ENCODE measurements at places on chromosomes 3 and 15. TPM values are rescaled to one million over a fixed set of nuclear protein-coding genes. Genes with fewer than 3 reads are reported as not detected.

DNA sequence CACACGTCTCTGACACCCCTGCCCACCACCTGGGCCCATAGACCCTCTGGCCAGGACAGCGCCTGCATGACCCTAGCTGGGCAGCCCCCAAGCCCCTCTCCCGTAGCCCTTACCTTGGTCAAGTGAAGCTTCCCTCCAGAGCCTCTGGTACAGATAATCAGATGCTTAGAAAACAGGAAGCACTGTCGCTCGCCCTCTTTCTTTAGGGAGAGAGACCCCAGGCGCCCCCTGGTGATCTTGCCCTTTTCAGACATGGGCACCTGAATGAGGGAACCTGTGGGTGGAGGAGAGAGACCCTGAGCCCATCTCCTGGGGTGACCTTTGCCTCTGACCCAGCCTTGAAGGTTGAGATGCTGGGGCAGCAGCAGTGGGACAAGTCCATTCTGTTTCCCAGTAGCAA, 65.4 kb downstream of the RASGRF1 start:
- no peaks in the 10 kb centered on the region for H3K27me3 ChIP-seq
- no peaks in the 10 kb centered on the region for H3K4me1 ChIP-seq
- no peak overlapping the region for H3K27ac ChIP-seq
- H3K36me3 ChIP-seq, result peaks cover 12% of the 10 kb centered on the region
- DNase-seq, result no peak

DNA sequence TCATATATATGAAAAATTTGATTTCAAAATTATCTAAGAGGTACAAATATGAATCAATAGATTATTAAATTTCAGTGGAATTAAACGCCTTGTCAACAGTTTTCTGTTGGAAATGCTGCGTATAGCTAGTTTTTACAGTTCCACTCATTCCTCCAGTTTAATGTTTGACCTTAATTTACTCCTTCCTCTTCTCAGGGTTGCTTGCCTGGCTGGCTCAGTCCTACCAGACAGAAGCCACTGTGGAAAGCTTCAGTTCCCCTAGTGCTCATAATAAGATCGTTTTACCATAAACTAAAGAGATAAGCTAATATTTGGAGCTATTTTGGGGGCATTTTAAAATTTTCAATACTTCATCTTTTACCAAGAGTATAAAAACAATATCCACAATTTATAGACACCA, 22.8 kb downstream of the EMC7 start:
- H3K36me3 ChIP-seq, result peaks cover 4% of the 10 kb centered on the region
- no peaks in the 10 kb centered on the region for H3K27me3 ChIP-seq
- DNase-seq, result no peak
- no peaks in the 10 kb centered on the region for H3K4me1 ChIP-seq

GRCh38 chr3:2920103-2920502, 190.1 kb downstream of the IL5RA start:
- no peak overlapping the region for H3K4me3 ChIP-seq
- DNase-seq, result no peak
- peaks cover 8% of the 10 kb centered on the region for H3K36me3 ChIP-seq

GRCh38 chr15:58369261-58369701, 62.5 kb upstream of the LIPC start:
- H3K4me1 ChIP-seq, result no peaks in the 10 kb centered on the region
- no peaks in the 10 kb centered on the region for H3K27me3 ChIP-seq
- H3K27ac ChIP-seq, result no peak overlapping the region
- peaks cover 15% of the 10 kb centered on the region for H3K36me3 ChIP-seq
- no peak overlapping the region for H3K4me3 ChIP-seq

GRCh38 chr15:90829942-90830440, 38.4 kb upstream of the FURIN start:
- no peak overlapping the region for H3K27ac ChIP-seq
- H3K4me3 ChIP-seq, result no peak overlapping the region

CLDN16 gene
- not detected for total RNA-seq

AMIGO3 gene
- 3.0 TPM for total RNA-seq

- H3K36me3 ChIP-seq, result no peaks in the 10 kb centered on the region
- no peak for DNase-seq
- H3K4me3 ChIP-seq, result no peak overlapping the region
- H3K4me1 ChIP-seq, result no peaks in the 10 kb centered on the region
- no peak overlapping the region for H3K27ac ChIP-seq
- H3K27me3 ChIP-seq, result no peaks in the 10 kb centered on the region
These were observed 33.0 kb upstream of the ARL14 start for GRCh38 chr3:160643994-160644393.

WDR93 gene
- total RNA-seq, result not detected

- H3K4me1 ChIP-seq, result peaks cover 40% of the 10 kb centered on the region
- peak overlapping the region; percentile 42 for H3K27ac ChIP-seq
- H3K36me3 ChIP-seq, result 0 out of 2 replicates have a peak, but pooled peaks cover 3% of the 10 kb centered on the region
- DNase-seq, result no peak
- H3K4me3 ChIP-seq, result peak overlapping the region; percentile 68
These were observed 4.2 kb downstream of the IL17RD start for GRCh38 chr3:57160765-57161538.

DNA sequence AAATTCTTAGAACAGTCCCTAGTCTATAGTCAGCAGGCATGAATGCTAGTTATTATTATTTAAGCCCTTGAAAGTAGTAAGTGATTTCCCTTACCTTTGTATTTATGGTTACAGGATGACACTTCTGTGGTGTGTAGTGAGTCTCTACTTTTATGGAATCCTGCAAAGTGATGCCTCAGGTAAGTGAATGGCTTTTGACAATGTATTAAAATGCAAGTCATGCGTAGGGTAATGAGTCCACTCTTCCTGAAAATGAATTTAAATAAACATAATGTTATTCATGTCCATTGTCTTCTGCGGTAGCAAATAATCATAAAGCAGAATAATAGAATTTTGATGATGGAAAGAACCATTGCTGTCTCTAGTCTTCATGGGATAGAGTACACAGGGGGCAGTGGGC, 50.3 kb downstream of the IL1RAP start:
- H3K4me3 ChIP-seq, result no peak overlapping the region
- H3K36me3 ChIP-seq, result peaks cover 2% of the 10 kb centered on the region
- no peak overlapping the region for H3K27ac ChIP-seq
- H3K27me3 ChIP-seq, result no peaks in the 10 kb centered on the region

LRRC31 gene
- total RNA-seq, result not detected

DNA sequence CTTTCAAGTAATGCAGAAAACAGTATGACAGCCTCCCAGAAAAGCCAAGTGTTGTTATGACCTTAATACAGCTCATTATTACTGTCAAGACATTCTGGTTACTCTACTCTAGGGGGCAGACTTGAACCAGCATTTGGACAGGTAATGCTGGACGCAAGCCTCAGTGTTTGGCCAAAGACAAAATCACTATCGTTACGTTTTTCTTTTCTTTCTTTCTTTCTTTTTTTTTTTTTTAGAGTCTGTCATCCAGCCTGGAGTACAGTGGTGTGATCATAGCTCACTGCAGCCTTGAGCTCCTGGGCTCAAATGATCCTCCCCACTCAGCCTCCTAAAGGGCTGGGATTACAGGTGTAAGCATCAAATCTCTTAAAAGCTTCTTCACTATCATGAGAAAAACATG, 29.4 kb upstream of the TMEM45A start:
- no peak for DNase-seq
- H3K4me3 ChIP-seq, result no peak overlapping the region
- peaks cover 24% of the 10 kb centered on the region for H3K36me3 ChIP-seq
- no peak overlapping the region for H3K27ac ChIP-seq
- no peaks in the 10 kb centered on the region for H3K27me3 ChIP-seq

ALDH1L1 gene
- 0.90 TPM for total RNA-seq

DNA sequence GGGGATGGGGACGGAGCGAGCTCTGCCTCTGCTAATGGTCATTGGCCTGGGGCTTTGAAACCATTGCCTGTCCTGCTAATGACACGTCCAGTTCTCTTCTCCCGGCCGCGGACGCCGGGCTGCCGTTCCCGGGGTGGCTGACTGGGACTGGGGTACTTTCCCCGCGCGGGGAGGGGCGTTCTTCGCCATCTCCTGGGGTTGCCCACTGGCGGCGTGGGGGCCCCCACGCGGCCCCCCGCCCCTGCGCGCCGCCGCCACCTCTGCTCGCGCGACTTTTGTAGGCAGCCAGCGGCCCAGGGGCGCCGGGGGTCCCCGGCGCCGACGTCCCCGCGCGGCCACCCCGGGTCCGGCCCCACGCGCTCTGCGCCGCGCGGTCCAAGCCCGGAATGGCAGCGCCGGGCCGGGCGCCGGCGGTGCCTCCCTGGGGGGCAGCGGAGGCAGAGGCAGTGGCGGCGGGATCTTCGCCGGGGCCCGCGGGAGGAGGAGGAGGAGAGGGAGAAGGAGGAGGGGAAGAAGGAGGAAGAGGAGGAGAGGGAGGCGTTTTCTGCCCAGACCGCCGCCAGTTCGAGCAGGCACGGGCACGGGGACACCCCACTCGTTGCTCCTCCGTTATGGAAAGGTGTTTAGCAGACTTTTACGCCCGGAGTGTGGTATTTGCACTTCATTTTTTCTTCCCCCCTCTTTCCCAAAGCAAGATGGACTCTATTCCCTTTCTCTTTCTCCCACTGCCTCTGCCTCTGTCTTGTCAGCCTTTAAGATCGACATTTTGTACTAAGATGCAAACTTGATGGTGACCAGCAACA, 2.3 kb downstream of the BBX start:
- peak; percentile 51 for DNase-seq
- peak overlapping the region; percentile 94 for H3K4me3 ChIP-seq
- peaks cover 13% of the 10 kb centered on the region for H3K36me3 ChIP-seq
- H3K27me3 ChIP-seq, result no peaks in the 10 kb centered on the region

RLBP1 gene
- total RNA-seq, result not detected

DNA sequence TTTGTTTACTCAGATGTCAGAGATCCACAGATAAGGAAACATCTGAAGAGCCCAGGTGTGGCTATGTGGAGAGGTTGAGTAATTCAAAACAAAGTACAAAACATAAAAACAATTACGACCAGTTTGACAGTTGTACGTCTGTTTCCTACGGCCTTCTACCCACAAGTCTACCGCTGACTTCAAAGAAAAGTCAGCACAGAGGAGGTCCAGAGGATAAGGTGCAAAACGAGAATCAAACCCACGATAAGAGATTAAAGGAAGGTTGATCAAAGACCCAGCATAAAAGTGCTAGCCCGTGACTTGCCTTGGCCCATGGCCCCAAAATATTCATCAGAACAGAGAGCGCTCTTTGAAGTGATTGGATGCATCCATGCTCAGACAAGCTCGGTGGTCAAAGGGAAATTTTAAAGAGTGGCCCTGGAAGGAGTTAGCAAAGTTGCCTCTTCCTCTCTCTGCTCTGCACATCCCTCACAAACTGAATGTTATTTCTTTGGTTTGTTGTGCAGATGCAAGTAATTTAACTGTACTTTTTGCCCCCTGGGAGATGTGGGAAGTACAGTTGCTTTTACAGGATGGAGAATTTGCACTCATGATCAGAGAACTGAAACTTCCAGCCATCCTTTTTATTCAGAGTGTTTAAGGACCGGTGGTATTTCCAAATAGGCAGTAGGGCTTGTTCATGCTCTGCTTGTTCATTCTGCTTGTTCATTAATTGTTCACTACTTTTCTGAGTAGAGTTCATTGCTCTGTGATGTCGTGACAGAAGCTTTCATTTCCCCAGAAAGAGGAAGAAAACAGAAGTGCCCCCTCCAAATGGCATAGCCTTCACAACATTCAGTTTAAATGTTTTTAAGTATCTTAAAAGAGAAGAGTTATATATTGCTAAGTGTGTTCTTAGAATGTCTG, 31.1 kb downstream of the MME start:
- no peaks in the 10 kb centered on the region for H3K4me1 ChIP-seq
- no peak for DNase-seq
- H3K4me3 ChIP-seq, result no peak overlapping the region

DNA sequence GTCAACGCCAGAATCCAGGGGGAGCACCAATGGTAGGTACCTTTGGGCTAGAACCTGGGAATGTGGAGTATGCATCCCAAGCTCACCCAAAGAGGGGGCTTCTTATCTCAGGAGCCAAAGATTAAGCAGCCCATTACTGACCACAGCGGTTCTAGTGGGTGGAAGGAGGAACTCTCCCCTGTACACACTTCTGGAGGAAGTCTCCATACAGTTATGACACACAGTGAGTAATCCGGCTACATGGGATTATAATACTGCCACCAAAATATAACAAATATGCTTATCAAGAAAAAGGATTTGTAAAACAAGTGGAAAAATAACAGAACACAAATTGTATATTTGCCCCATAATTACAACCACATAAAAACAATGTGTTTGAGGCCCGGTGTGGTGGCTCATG, 8.4 kb downstream of the MYO1E start:
- DNase-seq, result no peak
- no peak overlapping the region for H3K27ac ChIP-seq
- no peak overlapping the region for H3K4me3 ChIP-seq
- no peaks in the 10 kb centered on the region for H3K27me3 ChIP-seq

DNA sequence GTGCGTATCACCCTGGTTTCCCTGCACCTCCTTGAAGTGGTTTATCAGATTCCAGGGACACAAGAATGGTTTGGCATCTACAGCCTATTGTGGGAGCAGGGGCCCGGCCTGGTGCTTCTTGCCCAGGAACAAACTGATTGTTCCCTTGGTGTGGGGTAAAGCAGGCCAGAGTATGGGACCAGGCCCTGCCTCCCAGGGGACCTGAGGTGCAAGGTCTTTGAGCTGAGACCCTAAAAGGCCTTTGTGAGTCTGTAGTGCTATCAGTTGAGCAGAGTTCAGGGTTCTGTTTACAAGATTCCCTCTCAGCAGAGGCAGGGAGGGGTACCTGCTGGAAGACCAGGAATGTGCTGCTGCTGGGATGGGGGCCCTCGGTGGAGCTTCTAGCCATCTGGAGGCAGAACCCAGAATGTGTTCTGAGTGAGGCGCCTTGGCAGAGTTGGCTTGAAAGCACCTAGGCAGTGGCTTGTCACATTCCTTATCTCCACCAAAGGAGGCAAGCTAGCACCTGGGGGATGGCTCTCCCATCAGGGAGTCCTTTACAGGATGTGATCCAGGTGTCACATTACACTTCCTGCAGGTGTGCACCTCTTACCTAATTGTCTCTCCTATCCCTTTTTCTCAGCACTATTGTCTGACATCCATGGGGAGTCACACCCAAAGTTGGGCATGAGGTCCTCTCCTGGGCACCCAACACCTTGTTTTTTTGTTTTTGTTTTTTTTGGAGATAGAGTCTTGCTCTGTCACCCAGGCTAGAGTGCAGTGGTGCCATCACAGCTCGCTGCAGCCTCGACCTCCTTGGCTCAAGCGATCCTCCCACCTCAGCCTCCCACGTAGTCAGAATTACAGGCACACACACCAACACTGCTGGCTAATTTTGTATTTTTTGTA, 13.1 kb downstream of the FLNB start:
- peak overlapping the region; percentile 64 for H3K4me3 ChIP-seq
- H3K36me3 ChIP-seq, result no peaks in the 10 kb centered on the region
- H3K27ac ChIP-seq, result peak overlapping the region; percentile 97
- peaks cover 34% of the 10 kb centered on the region for H3K4me1 ChIP-seq
- peak; percentile 95 for DNase-seq

DNA sequence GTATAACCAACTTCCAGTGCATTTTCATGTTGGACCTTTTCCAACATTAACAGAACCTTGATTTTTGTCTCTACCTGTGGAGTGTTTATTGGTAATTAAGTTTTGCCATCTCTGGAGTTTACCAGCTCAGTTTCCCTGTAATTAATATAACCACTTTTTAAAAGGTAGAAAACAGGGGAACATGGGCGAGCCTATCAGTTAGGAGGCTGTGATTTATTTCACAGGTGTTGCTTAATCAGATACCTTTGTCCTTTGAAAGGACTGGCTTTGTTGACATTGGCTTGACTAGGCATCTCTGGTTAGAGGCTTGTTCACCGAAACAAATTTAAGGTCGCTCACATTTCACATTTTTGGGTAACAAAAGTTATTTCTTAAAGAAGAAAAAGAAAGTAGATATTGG, 622 bp downstream of the NAALADL2 start:
- H3K4me1 ChIP-seq, result no peaks in the 10 kb centered on the region
- H3K36me3 ChIP-seq, result no peaks in the 10 kb centered on the region
- H3K27ac ChIP-seq, result no peak overlapping the region
- DNase-seq, result no peak

C15orf39 gene
- total RNA-seq, result 45.6 TPM

Measured in H9 (cell line).